ENCODE measurements at places on chromosomes 1 and 21.
A peak's percentile ranks its signal among the peaks of the same experiment; 100 is the strongest.

DNA sequence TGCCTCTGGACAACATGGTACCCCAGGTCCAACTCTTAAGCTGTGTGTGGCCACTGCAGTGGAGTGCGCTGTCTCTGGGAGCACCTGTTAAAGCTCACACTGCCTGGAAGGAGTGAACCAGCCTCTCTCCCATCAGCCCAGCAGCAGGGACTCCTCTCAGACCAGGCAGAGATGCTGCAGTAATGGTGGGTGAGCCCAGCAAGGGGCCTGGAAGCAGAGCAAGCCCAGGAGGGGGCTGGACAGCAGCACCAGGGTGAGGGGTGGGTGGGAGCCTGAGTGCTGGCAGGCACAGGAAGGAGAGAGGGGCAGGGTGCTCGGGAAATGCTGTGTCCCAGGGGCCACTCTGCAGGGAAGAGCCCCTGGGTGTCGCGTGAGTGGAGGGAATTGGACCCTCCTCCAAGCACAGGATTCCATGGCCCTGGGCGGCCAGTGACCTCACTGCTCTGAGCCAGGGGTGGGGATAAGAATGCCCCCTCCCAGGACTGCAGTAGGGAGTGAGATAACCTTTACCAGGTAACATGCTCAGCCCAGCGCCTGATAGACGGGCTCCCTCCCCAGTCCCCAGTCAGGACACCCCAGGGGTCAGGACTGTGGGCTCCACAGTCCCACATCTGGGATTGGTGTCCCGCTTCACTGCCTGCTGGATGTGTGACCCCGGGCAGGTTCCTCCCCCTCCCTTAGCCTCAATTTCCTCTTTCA lies 313.1 kb downstream of the MATN1 start:
- DNase-seq = no peak

GRCh38 chr1:65393347-65393746 lies 27.1 kb upstream of the LEPR start:
- peak; percentile 59 for DNase-seq

- peak; percentile 24 for DNase-seq
These were observed 78.3 kb downstream of the NDUFS5 start for GRCh38 chr1:39104158-39105060.

GRCh38 chr1:110616587-110616986 lies 10.4 kb upstream of the KCNA2 start:
- DNase-seq = no peak

GRCh38 chr1:246280551-246280950 lies 226.5 kb downstream of the SMYD3 start:
- DNase-seq = peak; percentile 39

GRCh38 chr1:108695535-108695934 lies 3.4 kb downstream of the PRPF38B start:
- DNase-seq = no peak

DNA sequence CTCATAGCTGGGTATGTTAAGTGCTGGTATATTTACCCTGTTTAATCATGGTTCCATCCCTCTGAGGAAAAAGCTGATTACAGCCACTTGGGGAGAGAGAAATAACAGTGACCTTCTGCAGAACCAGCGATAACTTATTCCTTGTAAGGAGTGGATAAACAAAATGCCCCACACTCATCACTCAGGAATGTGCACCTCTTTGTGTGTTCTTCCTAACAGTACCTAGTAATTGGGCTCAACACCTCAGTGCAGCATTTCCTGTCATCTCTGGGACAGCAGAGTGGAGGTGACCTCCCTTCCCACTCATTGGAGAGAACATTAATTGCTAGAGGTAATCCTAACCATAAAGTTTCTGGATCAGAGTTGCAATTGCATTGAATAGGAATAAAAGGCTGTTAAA lies 112.5 kb upstream of the F3 start:
- peak; percentile 64 for DNase-seq

GRCh38 chr1:29642519-29642918 lies 406.2 kb downstream of the PTPRU start:
- DNase-seq = no peak

DNA sequence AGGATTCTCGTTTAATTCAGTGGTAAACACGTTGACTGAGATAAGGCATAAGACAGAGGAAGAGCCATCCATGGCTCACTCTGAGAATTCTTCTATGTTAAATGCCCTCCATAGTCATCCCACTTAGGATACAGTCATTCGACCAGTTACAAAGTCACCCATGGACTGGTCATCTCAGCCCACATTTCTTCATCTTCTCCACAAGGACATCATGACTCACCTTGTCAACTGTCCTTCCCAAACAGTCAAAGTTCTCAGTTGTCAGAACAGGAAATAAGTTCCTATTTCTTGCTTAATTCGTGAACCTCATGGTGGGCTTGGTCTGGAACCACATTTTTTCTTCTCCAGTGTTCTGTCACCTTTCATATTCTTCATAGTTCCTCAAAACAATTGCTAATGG lies 133.2 kb downstream of the TGFB2 start:
- no peak for DNase-seq

DNA sequence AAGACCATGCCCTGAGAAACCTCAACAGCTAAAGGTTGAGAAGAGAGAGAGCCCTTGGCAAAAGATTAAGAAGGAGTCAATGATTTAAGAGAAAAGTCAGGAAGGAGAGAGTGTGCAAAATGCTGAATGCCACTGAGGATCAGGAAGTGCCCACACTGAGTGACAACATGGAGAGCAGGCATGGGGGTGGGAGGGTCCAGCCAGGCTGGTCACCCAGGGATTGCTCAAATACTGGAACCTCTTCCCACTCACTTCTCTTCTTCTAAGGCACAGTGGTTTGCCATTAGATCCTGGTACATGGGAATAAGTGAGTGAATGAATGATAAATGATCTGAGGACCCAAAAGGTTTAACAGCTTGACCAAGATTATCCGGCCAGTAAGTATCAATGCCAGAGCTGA lies 11.1 kb downstream of the PRR9 start:
- DNase-seq = no peak

DNA sequence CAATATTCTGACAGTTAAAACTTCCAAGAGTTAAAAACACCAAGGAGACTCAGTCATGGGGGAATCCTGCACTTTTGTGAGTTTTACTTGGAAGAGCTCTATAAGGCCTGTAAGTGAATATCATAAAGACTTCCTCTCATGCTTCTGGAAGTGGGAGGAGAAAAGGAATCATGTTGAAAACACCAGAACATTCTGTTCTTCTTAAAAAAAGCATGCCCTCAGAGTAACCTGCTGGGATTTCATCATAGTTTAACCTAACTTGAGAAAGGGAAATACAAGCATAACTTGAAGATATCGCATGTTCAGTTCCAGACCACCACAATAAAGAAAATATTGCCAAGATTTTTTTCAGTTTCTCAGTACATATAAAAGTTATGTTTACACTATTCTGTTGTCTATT lies 51.9 kb downstream of the COL11A1 start:
- no peak for DNase-seq

GRCh38 chr21:26800970-26801431 lies 44.2 kb downstream of the ADAMTS1 start:
- peak; percentile 75 for DNase-seq

DNA sequence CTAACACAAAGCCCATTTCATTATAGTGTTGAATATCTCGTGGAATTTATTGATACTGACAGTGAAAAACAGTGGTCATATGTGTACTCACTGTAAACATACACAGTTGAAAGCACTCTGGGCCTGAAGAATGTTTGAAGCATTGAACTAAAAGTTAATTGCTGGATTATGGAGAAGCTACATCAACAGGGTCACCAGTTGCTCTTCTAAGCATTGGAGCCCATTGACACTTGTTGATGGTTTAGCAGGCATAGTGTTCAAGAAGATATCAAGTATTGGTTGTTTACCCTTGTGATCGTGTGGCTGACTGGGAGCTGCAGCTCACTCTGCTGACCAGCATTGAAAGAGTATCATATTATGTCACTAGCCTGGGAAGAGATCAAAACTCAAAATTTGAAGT lies 10.3 kb downstream of the ZYG11A start:
- no peak for DNase-seq

DNA sequence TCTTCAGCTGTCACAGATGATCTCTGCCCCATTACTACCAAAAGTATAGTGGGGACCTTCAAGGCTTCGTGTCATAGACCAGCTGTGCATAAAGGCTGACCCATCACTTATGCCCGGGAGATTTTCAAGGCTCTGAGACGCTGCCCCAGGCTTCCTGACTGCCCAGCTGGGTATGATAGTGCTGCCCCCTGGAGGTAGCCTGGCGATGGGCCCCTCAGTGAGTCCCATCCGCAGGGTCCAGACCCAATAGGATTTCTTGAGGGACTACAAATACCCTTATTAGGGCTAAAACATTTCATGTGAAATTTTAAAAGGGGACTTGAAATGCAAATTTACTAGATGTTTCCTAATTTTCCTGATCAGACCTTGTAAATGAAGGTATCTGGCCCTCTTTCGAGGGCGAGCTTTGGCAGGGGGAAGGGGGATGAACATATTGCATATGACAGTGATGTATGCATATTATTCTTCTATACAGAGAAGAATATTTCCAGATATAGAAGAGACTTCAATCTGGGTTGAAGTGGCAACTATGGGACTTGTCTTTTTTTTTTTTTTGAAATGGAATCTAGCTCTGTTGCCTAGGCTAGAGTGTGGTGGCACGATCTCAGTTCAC lies 11.7 kb upstream of the FCMR start:
- no peak for DNase-seq

- peak; percentile 67 for DNase-seq
These were observed 34.8 kb downstream of the MX1 start for GRCh38 chr21:41460578-41461527.

DNA sequence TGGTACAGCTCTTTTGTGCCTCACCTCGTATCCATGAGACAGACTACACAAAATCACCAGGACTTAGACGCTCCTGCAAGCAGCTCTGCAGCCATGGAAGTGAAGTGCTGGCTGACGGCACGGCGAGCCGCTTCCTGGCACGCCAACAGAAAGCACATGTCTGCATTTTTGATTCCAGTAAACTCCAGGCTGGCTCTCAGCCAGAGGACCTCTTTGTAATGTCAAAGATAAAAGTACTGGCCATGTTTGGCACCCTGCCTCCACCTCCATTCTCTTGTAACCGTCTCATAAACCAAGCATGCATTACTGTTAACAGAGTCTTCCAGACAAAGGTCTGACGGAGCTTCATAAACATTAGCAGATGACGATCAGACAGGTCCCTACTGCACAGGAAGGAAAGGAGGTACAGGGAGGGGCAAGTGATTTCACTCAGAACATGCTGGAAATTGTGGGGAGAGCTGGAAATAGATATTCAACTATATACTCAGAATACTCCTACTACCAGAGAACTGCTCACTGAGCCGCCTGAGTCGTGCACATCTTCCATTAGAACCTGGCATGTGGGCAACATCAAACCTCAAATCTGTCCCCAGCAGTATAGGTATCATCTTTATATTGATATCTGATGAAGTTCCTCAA lies 632.0 kb downstream of the SMYD3 start:
- DNase-seq = peak; percentile 100

DNA sequence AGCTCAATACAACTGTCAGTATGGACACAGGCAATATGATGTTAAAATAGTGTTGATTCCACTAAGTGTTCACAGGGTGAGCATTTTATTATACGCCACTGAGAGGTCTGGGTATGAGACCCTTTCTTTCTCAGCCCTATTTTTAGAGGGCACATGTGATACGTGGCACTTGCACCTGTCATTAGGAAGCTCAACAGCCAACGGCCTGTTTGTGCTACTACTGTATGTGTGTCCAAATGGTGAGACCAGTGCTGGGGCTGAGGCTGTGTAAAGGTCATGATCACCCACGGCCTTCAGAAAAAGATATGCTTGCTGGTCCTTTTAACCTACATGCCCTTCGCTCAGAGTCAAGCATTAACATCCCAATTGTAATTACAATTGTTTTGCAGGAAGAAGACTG lies 176.2 kb downstream of the DUSP10 start:
- no peak for DNase-seq

DNA sequence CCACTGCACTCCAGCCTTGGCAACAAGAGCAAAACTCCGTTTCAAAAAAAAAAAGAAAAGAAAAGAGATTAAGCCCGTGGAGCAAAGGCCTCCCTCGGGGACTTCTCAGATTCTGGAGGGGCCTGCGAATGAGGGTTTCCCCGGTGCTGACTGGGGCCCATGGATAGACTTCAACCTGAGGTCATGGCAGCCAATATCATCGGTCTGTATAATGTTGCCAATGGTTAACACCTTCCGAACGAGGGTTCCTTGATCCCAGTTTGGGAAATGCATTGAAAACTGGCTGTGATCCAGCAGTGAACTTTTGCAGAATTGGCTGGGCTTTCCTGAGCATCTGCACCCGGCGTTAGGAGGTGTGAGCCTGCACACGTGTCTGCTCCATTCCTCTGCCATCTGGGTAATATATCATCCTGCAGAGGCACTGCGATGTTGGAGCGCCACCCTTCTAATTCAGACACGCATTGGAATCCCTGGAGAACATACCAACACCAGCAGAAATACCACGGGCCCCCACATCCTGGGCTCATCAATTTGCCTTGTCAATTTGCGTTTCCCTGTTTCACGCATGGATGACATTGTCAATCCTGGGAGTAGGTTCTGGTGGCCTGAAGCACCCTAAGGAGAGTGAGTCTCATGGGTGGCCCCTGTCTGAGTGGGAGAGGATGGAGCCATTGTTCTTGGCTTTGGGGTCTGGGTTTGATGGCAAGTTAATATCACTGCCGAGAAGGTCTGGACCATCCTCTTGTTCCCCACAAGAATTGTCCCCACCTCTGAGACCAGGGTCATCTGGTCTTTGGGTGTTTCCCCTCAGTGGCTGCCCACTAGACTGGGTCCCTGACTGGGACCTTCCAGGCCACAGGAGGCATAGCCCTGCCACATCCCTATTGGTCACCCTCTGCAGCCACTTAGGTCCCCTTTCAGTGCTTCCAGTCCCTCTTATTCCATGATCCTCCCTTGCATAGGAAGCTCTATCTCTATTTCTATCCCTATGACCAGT lies 441.0 kb downstream of the PTPRU start:
- DNase-seq = no peak

DNA sequence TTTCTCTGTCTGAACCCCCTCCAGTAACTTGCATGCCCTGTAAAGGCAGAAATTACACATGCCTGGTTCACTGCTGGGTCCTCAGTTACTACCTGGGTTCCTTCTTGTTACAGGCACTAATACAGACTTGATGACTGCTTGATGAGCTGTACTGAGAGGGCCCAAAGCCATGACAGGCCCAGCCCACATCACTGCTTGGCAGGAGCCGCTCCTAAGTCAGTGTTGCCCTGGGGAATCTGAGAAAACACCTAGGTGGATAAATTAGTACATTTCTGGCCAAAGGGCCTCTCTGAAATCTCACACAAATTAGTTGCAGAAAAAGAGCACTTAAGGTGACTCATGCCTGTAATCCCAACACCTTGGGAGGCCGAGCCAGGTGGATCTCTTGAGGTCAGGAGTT lies 37.8 kb upstream of the IRF2BP2 start:
- DNase-seq = no peak

GRCh38 chr1:37458551-37458950 lies 15.8 kb upstream of the ZC3H12A start:
- DNase-seq = no peak

GRCh38 chr21:45971616-45972352 lies 9.8 kb upstream of the COL6A1 start:
- peak; percentile 87 for DNase-seq

GRCh38 chr1:225772848-225773247 lies 4.8 kb upstream of the SRP9 start:
- no peak for DNase-seq

- peak; percentile 7 for DNase-seq
These were observed 709 bp downstream of the GART start for GRCh38 chr21:33541105-33541711.

GRCh38 chr21:10641107-10641506 lies 119.7 kb downstream of the TPTE start:
- DNase-seq = no peak
